ENCODE measurements at places on chromosomes 1 and 21.

GRCh38 chr21:35779690-35780570, 280.4 kb downstream of the SETD4 start:
- peak; percentile 13 for DNase-seq

GRCh38 chr1:26335774-26336476, 18.0 kb downstream of the CRYBG2 start:
- DNase-seq: no peak

GRCh38 chr1:180926164-180926981, 13.7 kb downstream of the KIAA1614 start:
- peak; percentile 96 for DNase-seq

- no peak for DNase-seq
These were observed 99.9 kb downstream of the WDR4 start for GRCh38 chr21:42779431-42779861.

GRCh38 chr1:37238364-37239224, 204.3 kb upstream of the GRIK3 start:
- no peak for DNase-seq

DNA sequence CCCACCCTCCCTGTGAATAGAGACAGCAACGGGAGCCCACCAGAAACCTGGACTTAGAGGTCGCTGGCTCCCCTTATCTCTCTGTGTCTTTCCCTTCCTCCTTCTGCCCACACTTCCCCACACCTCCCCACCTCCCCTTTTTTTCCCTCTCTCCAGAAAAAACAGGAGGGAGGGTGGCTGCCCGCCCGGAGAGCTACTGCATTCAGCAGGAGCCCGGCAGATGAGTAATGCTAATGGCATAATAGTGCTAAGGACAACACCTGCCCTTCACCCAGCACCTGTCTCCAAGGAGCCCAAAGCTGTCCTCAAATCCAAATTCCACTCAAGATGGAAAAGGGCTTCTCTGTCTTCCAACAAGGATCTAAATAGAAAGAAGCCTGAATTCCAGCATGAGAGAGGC, 11.4 kb upstream of the PRELP start:
- DNase-seq: peak; percentile 52

DNA sequence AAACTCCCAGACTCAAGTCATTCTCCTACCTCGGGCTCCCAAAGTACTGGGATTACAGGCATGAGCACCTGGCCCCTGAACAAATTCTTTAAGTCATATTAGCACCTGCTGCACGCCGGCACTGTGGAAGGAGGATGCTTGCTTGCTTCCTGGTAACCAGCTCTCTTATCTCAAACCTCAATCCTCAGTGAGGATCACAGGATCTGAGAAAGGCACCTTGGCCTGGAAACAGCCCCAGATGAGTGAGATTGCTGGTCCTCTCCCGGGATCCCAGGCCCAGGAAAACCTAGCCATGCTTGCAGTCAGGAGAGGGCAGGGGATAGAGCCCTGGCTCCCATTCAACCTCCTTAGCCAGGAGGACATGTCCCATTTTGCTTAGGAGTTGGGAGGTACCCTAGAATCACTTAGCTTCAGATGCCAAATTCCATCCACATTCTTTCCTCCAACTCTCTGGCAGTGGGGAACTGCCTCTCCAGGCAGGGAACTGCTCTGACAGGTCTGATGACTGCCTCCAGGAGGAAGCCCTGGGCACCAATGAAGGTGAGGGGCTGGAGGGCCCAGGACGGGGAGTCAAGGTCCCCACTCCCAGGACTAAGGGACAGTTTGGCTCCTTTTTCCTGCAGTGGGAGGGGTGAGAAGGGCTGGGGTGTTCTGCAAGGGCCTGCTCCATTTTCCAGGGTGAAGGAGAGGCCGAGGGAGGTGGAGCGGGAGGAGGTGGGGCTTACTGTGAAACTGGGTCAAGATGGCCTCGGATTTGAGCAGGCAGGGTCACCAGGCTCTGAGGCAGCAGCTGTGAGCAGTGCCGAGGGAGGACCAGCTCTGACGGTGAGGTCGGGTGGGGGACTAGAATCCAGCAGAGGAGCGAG, 9.5 kb downstream of the GPR37L1 start:
- DNase-seq: peak; percentile 76

DNA sequence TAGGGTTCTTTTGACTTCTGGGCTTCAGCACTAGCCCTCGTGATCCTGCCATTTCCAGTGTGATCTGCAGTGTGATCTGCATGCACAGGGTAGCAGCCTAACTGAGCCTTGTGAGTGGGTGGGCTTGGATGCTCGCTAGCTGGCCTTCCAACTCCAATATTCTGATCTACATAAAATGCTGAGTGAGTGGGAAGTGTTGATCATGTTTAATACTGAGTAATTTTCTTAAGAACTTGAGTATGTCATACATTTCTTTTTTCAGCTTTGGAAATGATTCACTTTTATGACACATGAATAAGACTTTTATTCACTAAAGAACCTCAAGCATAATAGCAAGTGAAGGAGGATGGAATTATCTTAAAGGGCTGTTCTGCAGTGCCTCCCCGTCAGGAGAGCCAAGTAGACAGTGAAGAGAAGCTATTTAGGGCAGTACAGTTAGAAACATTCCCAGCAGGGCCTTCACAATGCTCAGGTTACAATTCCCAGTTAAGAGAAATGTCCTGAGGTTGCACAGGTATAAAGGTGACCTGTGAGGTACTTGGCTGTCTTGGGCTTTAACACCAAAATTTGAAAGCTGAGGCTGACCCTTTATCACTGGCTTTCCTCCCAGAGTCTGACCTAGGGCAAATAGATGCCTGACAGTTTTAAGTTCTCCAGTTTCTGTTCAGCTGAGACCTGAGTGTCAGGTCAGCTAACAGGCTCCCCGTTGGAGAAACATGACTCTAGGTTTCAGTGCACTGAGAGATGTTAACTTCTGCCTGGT, 29.1 kb upstream of the LRRC8C start:
- DNase-seq: no peak

All from muscle of leg (tissue), 16 donors.